ENCODE measurements at places on chromosomes 2 and 18.

DNA sequence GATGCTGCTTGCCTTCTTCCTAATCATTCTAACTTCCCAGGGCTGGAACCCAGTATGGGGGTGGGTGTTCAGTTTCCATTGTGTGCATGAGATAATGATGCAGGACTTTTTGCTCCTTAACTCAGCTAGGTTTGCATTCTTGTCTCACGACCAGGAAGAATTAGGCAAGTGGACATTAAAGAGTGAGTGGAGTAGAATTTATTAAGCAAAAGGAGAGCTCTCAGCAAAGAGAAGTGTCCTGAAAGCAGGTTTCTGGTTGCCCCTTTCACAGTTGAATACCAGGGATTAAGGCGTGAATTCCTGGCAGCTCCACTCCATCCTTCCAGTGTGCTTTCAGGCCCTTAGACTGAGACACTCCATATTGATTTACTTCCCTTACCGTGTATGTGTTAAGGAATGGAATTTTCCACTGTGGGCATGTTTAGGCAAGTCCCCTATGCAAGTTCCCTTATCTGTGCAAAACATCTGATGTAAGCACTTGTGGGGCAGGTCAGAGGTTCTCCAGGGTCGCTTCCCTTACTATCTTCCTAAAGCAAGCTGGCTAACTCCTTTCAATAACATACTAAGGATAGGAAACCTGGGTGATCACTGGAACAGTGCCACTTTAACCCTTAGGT lies 126.5 kb downstream of the GPR39 start:
- DNase-seq = no peak

GRCh38 chr2:132400169-132400900 lies 16.3 kb upstream of the GPR39 start:
- no peak for DNase-seq

DNA sequence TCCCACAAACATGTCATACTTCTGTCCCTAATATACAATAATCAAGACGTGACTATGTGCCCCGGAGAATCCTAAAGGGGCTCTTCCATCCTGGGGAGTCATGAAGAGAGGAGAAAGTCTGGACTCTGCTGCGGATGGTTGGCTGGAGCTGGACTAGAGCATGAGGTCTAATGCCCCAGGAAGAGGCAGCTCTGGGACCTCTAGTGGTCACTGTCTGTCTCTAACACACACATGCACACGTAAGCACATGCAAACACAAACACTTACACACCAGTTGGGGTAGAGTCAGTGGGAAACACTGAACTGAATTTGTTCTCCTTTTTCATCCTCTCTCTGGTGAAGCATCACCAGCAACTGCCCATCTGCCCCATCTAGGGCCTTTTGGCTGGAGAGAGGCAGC lies 271.6 kb downstream of the TDRD15 start:
- DNase-seq = no peak

DNA sequence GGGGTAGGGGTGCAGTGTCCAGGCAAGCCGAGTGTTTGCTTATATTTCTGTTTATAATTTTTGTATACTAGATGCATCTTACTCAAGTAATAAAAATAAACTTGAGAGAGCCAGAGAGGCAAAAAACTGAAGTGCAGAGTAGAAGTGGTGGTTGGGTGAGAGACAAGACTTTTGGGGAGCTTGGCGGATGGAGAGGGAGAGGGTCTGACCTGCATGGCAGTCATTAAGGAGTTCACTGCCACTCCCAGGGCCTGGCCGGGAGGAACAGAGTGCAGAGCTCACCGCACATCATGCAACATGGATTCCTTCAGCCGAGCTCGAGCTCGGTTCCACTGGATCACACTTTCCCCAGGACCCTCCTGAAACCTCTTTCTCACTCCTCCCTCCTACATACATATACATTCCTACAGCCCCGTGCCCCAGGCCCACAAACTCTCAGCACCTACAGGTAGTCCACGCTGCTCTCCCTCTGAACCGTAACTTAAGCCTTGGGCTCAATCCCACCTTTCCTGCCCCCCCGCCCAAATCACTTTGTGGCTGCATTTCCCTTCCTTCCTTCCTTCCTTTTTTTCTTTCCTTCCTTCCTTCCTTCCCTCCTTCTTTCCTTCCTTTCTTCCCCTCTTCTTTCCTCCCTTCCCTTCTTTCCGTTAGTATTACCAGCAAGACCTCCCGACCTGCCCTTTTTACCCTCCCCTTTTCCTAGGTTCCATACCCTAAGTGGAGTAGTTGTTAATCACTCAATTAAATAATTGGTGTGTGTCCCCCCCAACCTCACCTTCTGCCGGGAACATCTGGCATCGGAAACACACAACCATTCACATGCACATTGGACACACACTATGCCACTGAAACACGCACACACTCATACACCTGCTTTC lies 37.1 kb upstream of the ATP6V1B1 start:
- no peak for DNase-seq

- no peak for DNase-seq
Measured at GRCh38 chr18:6505498-6505875, 90.8 kb upstream of the L3MBTL4 start.

DNA sequence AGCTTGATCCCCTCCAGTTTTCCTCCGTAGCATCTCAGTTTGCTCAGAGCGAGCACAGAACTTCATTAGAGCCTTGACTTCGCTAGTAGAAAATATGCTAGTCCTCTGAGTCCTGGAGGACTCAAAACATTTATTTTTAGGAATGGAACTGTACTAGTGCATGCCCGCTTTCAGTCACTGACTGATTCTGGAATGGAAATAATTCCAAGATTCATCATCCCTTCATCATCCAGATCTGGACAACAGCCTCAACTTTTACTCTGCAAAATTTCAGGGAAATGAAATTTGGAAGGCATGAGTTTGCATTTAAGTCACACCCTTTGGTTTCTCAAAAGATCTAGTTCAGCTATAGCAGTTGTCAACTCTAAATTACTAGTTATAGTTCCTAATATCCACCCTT lies 304.6 kb downstream of the XIRP2 start:
- DNase-seq = no peak

- DNase-seq = no peak
Measured at GRCh38 chr2:149313512-149313972, 16.8 kb upstream of the LYPD6 start.

Data from CD4-positive, alpha-beta T cell treated with Interleukin-6 at 100 ng/mL for 8 hours (primary cell).